Esophagus squamous epithelium (tissue), 5 donors: ENCODE measurements at places on chromosomes 6 and 20.

DNA sequence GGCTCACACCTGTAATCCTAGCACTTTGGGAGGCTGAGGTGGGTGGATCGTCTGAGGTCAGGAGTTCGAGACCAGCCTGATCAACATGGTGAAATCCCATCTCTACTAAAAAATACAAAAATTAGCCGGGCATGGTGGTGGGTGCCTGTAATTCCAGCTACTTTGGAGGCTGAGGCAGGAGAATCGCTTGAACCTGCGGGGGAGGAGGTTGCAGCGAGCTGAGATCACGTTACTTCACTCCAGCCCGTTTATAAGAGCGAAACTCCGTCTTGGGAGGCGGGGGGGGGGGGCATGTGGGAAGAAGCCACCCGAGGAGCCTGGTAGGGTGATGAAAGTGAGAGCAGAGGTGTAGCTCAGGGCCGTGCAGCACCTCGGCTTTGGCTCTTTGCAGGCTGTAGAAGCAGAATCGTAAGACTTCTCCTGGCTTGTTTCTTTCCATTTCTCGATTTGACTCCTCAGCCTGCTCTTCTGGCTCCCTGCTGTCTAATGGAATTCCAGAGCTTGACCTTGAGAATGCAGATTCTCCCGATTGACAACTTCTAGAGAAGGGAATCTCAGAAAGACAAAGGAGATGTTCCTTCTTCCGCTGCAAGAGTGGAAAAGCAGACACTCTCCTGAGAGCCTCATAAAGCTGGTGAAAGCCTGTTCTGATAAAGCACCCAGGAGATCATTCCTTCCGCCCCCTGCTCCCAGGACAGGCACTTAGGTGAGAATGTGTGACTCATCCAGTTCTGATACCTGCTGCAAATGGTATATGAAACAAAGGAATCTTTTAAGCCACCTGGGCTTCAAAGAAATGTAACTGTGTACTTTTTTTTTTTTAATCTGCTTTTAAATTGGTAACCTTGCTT is 26.0 kb upstream of the PPP1R16B start:
- H3K27ac ChIP-seq = no peak overlapping the region
- no peak overlapping the region for H3K4me3 ChIP-seq
- no peak for DNase-seq
- no peaks in the 10 kb centered on the region for H3K36me3 ChIP-seq

- DNase-seq = no peak
- H3K27me3 ChIP-seq = no peaks in the 10 kb centered on the region
- H3K4me1 ChIP-seq = peaks cover 22% of the 10 kb centered on the region
- H3K36me3 ChIP-seq = peaks cover 2% of the 10 kb centered on the region
- H3K27ac ChIP-seq = peak within 1 kb of the TSS; percentile 99
- H3K4me3 ChIP-seq = peak within 1 kb of the TSS; percentile 88
Measured at GRCh38 chr6:32192608-32193039, at the start of gene GPSM3. GPSM3 (minus strand) TSS chr6:32192643; CDS start chr6:32192513, 130 bp downstream.

DNA sequence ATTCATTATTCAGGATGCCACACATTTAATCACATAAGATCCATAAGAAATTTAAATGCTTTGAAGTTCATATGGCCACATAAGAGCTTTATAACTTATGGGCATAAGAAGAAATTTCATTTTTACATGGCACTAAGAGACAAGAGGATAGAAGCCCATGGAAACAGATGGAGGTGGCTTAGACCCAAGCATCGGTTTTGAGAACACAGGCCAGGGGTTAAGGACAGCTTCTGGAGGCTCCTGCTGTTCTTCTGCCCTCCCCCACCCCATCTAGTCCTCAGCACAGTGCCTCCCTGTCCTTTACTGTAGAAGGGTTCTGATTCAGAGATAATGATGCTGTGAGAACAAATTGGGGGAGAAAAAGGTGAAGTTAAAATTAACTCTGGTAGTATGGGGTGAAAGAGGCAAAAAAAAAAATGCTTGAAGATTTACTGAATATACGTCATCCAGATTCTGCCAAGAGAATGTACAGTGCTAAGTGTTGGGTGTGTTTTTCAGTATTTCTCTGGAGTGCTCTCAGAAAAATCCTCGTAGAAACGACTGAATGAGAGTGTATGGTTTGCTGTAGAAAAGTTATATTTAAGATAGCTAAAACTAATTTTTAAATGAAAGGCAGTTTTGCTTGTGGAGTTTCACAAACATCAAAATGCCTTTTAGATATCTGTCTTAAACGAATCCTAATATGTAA is 539.7 kb downstream of the QKI start:
- DNase-seq = no peak
- H3K27me3 ChIP-seq = no peaks in the 10 kb centered on the region
- no peaks in the 10 kb centered on the region for H3K4me1 ChIP-seq
- no peak overlapping the region for H3K27ac ChIP-seq
- H3K4me3 ChIP-seq = no peak overlapping the region
- H3K36me3 ChIP-seq = no peaks in the 10 kb centered on the region

- DNase-seq = no peak
- H3K36me3 ChIP-seq = no peaks in the 10 kb centered on the region
Measured at GRCh38 chr6:169918239-169918953, 167.0 kb downstream of the ERMARD start.

GRCh38 chr6:40906759-40907158 is 132.3 kb downstream of the UNC5CL start:
- H3K4me1 ChIP-seq = peaks cover 51% of the 10 kb centered on the region
- no peaks in the 10 kb centered on the region for H3K27me3 ChIP-seq
- DNase-seq = no peak
- no peaks in the 10 kb centered on the region for H3K36me3 ChIP-seq
- H3K27ac ChIP-seq = peak overlapping the region; percentile 67

DNA sequence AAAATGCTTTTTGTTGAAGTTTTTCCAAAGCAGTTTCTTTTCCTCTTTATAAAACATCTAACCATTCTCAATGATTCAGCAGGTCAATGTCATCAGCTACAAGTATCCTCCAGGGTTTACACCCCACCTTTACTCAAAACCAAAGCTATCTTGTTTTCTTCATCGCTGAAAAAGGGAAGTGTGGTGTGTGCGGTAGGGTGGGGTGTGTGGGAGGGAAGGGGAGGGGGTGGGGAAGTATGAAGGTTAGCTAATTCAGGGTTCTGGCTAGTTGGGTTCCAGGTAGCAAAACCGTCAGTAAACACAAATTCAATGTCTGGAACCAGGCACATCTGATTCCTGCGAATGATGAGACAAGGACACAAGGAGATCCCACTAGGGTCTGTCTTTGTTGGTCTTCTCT is 189.6 kb downstream of the GJA10 start:
- H3K27me3 ChIP-seq = no peaks in the 10 kb centered on the region
- no peak overlapping the region for H3K4me3 ChIP-seq
- peaks cover 7% of the 10 kb centered on the region for H3K4me1 ChIP-seq
- H3K36me3 ChIP-seq = no peaks in the 10 kb centered on the region
- DNase-seq = no peak
- H3K27ac ChIP-seq = no peak overlapping the region

- no peaks in the 10 kb centered on the region for H3K27me3 ChIP-seq
- H3K4me1 ChIP-seq = no peaks in the 10 kb centered on the region
- DNase-seq = no peak
- H3K36me3 ChIP-seq = no peaks in the 10 kb centered on the region
Measured at GRCh38 chr20:24497851-24498250, 28.4 kb downstream of the SYNDIG1 start.

GRCh38 chr20:17762243-17762872 is 62.6 kb downstream of the BANF2 start:
- H3K36me3 ChIP-seq = no peaks in the 10 kb centered on the region
- H3K4me3 ChIP-seq = no peak overlapping the region
- no peak overlapping the region for H3K27ac ChIP-seq
- H3K27me3 ChIP-seq = no peaks in the 10 kb centered on the region
- no peaks in the 10 kb centered on the region for H3K4me1 ChIP-seq
- no peak for DNase-seq

DNA sequence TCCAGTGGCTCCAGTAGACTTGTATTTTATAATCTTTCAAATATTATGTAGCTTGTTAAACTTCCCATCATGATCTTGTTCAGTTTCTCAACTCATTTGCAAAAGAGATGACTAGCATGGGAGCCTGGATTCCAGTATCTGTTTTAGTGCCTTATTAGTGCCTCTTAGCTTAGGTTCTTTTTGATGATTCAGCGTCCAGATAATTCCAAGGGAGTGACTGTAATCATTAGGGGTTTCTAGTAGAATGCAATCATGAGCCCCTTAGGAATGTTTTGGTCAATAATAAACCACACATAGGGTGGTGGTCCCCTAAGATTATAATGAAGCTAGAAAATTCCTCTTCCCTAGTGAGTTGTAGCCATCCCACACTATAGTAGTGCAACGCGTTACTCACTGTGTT is 7.0 kb downstream of the CD2AP start:
- H3K4me3 ChIP-seq = no peak overlapping the region
- peak overlapping the region; percentile 22 for H3K27ac ChIP-seq
- DNase-seq = no peak
- H3K36me3 ChIP-seq = no peaks in the 10 kb centered on the region
- H3K4me1 ChIP-seq = peaks cover 69% of the 10 kb centered on the region
- H3K27me3 ChIP-seq = no peaks in the 10 kb centered on the region

- H3K4me1 ChIP-seq = peaks cover 14% of the 10 kb centered on the region
- H3K27ac ChIP-seq = peak overlapping the region; percentile 90
- H3K36me3 ChIP-seq = no peaks in the 10 kb centered on the region
- no peak for DNase-seq
- no peaks in the 10 kb centered on the region for H3K27me3 ChIP-seq
- H3K4me3 ChIP-seq = peak overlapping the region; percentile 96
Measured at GRCh38 chr6:157380458-157380778, 572 bp upstream of the ZDHHC14 start.

GRCh38 chr6:938271-938905 is 245.4 kb upstream of the EXOC2 start:
- H3K4me1 ChIP-seq = no peaks in the 10 kb centered on the region
- H3K4me3 ChIP-seq = no peak overlapping the region
- H3K27me3 ChIP-seq = no peaks in the 10 kb centered on the region
- no peak for DNase-seq
- no peaks in the 10 kb centered on the region for H3K36me3 ChIP-seq
- no peak overlapping the region for H3K27ac ChIP-seq

DNA sequence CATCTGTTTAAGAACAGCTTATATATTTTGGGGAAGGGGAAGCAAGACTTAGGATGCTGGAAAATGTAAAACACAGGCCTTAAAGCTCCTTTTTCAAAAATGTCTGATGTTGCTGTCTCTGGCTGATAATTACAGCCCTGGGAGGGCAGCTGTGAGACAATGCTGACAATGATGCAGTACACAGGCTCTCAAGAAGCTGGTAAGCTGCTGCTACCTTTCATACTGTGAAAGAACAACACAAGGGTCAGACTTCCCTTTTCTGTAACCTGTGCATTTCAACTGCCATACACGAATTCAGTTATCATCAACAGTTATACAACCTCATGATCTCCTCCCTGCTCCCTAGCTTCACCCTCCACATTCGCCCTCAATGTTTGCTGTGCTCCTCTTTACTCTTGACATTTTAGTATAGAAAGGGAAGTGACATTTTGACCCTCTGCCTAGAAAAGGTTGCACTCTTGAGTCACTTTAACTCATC is 25.2 kb downstream of the MAP7 start:
- no peak overlapping the region for H3K4me3 ChIP-seq
- no peaks in the 10 kb centered on the region for H3K36me3 ChIP-seq
- H3K27ac ChIP-seq = no peak overlapping the region
- no peaks in the 10 kb centered on the region for H3K27me3 ChIP-seq
- no peak for DNase-seq
- H3K4me1 ChIP-seq = peaks cover 45% of the 10 kb centered on the region
